Activated CD4-positive, CD25-positive, alpha-beta regulatory T cell (primary cell): ENCODE measurements at places on chromosomes 4 and X.

- DNase-seq: no peak
These were observed 136.8 kb downstream of the KLF8 start for GRCh38 chrX:56368962-56369361.

GRCh38 chr4:23034731-23035130 is 342.0 kb downstream of the GBA3 start:
- DNase-seq: no peak

DNA sequence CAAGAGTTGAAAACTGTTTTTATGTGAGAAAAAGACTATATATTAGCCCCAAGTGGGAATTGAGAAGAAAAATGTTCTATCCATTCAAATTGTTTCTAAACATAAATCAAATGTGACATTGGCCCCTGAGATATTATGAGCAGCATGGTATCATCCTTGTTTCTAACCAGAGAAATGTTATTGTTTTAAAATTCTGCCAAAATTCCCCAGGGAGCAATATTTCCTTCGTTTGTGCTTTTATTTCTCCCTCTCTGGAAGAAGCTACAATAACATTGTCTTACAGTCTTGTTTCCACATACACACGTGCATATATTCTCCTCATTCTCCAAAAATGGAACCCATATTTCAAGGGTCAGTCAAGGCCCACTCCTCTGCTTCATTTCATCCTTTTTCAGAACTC is 46.7 kb downstream of the MAGEB17 start:
- DNase-seq: no peak

- DNase-seq: no peak
These were observed 7.4 kb downstream of the PHEX start for GRCh38 chrX:22039541-22039940.

- no peak for DNase-seq
These were observed 411.3 kb downstream of the SPRY1 start for GRCh38 chr4:123807866-123808265.

DNA sequence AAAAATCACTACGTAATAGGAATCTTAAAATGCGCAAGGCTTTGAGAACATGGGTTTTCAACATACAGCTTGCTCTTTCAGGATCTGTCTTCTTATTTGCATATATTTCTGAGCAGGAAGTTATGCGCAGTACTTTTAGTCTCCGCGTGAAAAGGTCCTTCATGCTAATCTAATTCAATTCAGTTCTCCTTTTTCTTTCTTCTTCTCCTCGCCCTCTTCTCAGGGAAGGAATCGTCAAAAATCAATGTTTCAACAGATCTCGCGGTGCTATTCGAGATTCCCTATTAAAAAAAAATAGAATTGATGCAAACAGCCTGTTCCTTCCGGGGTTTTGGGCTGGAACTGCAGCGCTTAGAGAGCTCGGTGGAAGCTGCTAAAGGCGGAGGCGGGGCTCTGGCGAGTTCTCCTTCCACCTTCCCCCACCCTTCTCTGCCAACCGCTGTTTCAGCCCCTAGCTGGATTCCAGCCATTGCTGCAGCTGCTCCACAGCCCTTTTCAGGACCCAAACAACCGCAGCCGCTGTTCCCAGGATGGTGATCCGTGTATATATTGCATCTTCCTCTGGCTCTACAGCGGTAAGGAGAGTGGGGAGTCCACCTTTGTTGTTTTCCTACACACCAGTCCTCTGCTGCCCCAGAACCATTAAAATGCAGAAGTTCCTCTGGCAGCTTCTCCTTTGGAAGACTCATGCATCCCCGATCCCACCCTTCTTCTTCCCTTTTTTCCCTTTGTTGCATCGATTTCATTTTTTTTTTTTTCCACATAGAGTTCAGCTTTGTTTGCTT is at the start of the genes HMGN5 and SH3BGRL:
Gene HMGN5 (minus strand): TSS at position 243 of the 785 bp plus-strand sequence. CDS start 80,364 bp downstream, outside the sequence.
Gene SH3BGRL (plus strand): TSS at position 432 of the 785 bp plus-strand sequence. CDS start 99 bp downstream, at position 531.
- peak; percentile 22 for DNase-seq

- DNase-seq: no peak
These were observed 2.5 kb upstream of the SLC2A9 start for GRCh38 chr4:10023806-10024205.

DNA sequence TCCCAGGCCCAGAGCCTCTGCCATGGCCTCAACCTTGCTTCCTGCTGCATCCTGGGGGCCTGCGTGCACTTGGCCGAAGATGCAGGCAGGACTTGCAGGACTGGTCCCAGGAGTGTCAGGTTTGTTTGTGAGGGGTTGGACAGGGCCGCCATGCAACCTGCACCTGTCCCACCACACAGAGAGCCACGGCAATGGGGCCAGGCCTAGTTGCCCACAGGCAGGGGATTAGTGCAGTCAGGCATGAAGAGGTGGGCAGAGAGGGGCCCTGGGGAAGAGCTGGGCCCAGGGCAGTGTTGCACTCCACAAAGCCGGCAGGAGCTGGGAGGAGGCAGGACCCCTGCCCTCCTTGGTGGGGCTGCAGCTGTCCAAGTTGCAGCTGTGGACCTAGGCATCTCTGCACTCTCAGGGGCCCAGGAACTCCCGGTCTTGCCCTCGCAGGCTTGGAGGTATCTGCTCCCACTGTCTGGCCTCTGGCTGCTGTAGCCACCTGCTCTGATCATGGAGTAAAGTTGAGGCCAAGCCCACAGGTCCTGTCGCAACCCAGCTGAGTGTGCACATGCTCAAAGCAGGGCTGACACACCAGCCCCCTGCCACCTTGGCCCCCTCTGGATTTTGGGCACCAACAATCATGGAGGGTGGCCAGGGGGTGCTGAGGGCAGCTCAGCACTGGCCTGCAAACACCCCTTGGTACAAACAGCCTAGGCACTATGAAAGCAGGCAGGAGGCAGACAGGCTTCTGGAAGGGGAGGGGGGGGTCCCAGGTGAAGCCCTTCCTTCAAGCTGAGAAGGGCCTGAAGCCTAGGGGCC is 190.4 kb upstream of the PCDH10 start:
- DNase-seq: no peak

GRCh38 chr4:54230484-54231418 is 1.7 kb downstream of the PDGFRA start:
- no peak for DNase-seq

DNA sequence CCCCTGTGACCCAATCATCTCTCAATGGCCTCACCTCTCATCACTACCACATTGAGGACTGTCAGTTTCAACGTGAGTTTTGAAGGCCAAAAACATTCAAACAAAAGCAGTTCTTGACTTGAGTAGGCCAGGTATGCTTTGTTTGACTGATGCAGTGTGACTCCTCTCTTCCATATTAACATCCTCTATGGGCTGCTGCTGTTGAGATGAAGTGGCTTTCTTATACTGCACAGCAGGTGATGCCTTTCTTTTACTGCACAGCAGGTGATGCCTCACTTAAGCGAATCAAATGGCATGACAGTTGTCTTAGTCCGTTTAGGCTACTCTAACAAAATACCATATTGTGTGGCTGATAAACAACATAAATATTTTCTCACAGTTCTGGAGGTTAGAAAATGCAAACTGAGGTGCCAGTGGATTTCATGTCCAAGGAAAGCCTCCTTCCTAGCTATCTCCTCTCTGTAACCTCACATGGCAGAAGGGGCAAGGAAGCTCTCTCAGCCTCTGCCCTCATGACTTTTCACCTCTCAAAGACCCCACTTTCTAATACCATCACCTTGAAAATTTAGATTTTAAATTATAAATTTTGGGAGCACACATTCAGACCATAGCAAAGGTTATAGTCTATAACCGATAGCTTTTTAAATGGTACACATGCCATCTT is 2267.9 kb upstream of the AGA start:
- no peak for DNase-seq

DNA sequence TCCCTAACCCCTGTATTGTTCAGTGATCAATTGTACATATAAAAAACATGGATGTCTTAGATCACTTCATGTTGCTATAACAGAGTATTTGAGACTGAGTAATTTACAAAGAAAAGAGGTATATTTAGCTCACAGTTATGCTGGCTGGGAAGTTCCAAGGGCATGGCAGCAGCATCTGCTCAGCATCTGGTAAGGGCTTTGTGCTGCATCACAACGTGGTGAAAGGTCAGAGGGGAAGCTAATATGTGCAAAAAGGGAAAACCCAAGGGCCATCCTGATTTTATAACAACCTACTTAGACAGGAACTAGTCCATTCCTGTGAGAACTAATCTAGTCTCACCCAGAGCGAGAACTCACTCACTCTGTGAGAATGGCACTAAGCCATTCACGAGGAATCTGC is 128.2 kb upstream of the OTUD4 start:
- no peak for DNase-seq

- no peak for DNase-seq
These were observed 792.2 kb downstream of the ADGRL3 start for GRCh38 chr4:61992351-61992750.

- no peak for DNase-seq
These were observed 177.6 kb upstream of the SPRY1 start for GRCh38 chr4:123218981-123219380.

GRCh38 chr4:105135785-105136184 is 10.9 kb upstream of the TET2 start:
- DNase-seq: no peak

DNA sequence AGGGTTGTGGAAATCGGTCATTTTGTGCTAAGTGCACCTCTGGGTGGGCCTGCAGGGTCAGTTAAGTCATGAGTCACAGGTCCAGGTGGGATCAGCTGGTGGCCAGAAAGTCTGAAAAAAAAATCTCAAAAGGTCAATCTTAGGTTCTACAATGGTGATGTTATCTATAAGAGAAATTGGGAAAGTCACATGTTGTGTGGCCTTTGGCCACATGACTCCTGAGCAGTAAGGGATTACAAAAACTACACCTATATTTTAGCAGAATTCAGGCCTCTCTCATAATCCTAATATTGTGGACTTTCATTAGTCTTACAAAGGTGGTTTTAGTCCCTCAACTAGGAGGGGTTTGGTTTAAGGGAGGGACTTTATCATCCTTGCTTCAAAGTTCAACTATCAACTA is 59.1 kb downstream of the UCHL1 start:
- no peak for DNase-seq

DNA sequence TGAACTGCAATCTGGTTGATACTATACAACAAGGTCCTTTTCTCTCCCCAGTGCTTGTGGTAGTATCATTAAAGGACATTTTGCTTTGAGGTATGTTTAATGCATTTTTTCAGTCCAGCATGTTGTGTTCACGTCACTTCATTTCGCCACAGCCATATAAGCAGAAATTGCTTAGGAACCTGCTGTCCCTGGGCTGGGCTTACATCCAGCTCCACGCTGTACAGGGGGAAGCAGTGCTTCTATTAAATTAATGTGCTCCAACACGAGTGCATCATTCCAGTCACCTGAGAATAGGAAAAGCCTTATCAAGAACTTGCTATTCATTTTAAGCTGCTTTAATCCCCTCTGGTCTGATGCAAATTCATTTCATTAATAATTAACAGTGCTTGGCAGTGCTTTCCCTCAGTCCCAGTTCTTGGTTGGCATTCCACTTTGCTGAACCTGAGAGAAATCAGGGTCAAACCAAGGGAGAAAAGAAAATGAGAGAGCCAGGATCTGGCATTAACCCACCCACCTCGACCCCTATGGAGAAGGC is 47.4 kb upstream of the PTCHD1 start:
- DNase-seq: no peak

GRCh38 chr4:121192480-121192879 is 28.4 kb upstream of the TNIP3 start:
- no peak for DNase-seq

DNA sequence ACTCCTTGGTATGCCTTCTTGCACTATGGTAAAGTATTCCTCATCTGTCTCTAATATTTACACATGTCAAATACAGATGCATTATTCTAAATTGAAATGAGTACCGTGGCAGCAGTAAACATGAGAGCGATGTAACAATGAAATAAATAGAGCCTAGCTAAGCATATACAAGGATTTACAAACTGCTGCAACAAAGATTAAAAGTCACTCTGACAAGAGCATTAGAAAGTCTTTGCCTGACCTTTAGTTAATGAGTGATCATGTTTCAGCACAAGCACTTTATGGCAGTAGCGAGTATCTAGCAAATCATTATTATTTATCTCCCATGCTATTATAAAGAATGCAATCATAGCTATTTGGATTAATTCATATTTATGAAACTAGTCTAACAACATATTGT is 547.0 kb upstream of the NDST4 start:
- no peak for DNase-seq

DNA sequence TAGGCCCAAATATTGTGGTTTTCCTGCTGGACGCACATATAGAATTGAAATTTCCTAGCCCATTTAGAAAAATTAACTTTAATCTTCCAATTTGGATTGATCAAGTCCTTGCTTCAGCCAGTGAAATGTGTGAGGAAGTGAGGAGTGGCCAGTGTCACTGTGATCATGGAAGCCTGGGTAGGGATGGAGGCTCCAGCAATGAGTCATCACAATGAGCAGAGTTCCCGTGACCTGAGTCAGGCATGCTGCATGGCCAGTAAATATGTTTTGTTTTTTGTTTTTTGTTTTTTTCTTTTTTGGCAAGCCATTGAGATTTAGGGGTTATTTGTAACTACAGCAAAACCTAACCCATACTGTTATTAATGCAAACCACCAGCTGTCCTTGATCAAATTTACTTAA is 52.1 kb downstream of the IDS start:
- no peak for DNase-seq

GRCh38 chr4:7275067-7275466 is 82.7 kb downstream of the SORCS2 start:
- DNase-seq: no peak

GRCh38 chr4:109332926-109333464 is 30.5 kb upstream of the COL25A1 start:
- no peak for DNase-seq

DNA sequence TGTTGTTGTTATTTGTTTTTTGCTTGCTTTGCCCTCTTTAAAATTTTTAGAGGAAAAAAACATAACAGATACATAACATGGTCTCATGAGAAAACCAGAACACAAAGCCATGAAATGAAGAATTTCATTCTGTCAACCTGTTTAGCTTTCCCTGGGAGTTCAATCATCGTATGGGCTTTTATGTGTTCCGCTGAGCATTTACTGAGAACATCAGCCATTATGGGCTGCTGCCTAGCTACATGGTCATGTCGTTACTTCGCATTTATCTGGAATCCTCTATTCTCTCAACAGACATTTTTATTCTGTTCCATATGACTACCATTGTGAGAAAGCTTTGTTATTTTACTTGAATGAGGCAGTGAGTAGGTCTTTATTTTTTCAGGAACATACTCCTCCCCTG is 51.4 kb downstream of the NDST3 start:
- DNase-seq: no peak

DNA sequence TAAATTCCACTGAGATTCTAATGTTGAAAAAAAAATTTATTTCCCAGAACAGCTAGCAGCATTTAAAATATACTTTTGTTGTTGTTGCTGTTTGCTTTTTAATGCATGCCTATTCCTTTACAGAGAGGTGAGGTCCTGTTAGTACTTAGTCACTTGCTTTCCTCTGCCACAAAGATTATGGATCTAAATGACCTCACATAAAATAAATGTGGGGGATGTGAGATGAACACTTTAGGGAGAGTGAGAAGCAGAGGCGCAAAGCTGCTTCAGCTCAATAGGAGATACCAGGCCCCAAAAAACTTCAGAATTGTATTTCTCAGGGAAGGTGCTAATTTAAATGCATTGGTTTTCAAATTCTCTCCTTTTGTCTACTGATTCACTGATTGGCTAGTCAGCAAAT is 4.0 kb downstream of the LDB2 start:
- no peak for DNase-seq

- no peak for DNase-seq
These were observed 125.1 kb downstream of the RAPGEF2 start for GRCh38 chr4:159227984-159228383.

- no peak for DNase-seq
These were observed 145.6 kb upstream of the SCML1 start for GRCh38 chrX:17591741-17592110.

- DNase-seq: no peak
These were observed 813 bp downstream of the TLR7 start for GRCh38 chrX:12867685-12868084.
